Trophoblast cell (in vitro differentiated cells and primary cell): ENCODE measurements at places on chromosomes 12 and 14.

DNA sequence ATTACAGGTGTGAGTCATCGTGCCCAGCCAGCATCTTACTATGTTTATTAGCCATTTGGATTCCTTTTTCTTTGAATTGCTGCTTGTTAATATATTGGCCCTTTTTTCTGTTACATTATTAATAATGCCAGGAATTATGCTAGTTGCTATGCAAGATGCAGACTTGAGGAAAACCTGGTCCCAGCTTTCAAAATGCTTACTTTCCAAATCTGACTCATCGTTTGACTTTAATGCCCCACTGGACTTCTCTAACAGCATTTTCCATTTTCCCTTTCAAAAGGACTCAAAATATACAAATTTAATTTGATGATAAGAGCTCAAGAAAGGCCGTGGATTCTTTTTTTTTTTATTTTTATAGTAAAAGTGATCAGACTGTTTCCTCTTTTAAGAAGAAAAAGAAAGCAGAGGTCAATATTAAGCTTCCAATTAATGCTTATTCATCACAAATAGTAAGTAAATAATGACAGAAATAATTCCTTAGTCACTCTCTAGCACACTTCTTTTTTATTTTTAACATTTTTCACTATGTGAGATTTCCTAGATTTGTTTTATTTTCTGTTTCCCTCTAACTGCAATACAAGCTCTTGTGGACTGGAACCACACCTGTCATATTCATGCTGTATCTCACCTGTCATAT is 146.1 kb upstream of the FGD4 start:
- peaks cover 5% of the 10 kb centered on the region for H3K36me3 ChIP-seq
- DNase-seq: no peak
- peaks cover 13% of the 10 kb centered on the region for H3K4me1 ChIP-seq
- no peak overlapping the region for H3K27ac ChIP-seq

GRCh38 chr14:104158827-104159798 is 20.7 kb downstream of the KIF26A start:
- no peaks in the 10 kb centered on the region for H3K36me3 ChIP-seq
- DNase-seq: no peak
- no peaks in the 10 kb centered on the region for H3K27me3 ChIP-seq
- no peak overlapping the region for H3K27ac ChIP-seq
- H3K4me1 ChIP-seq: no peaks in the 10 kb centered on the region

DNA sequence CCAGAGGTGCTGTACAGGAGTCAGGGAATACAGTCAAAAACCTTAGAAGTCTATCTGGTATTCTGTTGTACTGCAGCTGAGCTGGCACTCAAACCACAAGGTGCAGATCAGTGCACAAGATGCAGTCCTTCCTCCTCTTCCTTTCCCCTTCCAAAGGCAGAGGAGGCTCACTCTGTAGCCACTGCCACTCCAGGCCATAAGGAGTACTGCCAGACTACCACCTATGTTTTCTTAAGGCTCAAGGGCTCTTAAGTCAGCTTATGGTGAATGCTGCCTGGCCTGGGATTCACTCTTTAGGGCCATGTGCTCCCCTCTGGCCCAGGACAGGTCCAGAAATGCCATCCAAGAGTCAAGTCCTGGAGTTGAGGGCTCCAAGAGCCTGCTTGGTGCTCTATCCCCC is 200.3 kb downstream of the CRADD start:
- no peaks in the 10 kb centered on the region for H3K27me3 ChIP-seq
- no peak for DNase-seq
- peaks cover 5% of the 10 kb centered on the region for H3K4me1 ChIP-seq
- no peak overlapping the region for H3K4me3 ChIP-seq
- H3K36me3 ChIP-seq: no peaks in the 10 kb centered on the region

GRCh38 chr12:96247563-96247962 is 53.4 kb downstream of the ELK3 start:
- H3K27ac ChIP-seq: no peak overlapping the region
- no peak overlapping the region for H3K4me3 ChIP-seq
- H3K36me3 ChIP-seq: peaks cover 28% of the 10 kb centered on the region
- no peaks in the 10 kb centered on the region for H3K27me3 ChIP-seq
- no peak for DNase-seq

DNA sequence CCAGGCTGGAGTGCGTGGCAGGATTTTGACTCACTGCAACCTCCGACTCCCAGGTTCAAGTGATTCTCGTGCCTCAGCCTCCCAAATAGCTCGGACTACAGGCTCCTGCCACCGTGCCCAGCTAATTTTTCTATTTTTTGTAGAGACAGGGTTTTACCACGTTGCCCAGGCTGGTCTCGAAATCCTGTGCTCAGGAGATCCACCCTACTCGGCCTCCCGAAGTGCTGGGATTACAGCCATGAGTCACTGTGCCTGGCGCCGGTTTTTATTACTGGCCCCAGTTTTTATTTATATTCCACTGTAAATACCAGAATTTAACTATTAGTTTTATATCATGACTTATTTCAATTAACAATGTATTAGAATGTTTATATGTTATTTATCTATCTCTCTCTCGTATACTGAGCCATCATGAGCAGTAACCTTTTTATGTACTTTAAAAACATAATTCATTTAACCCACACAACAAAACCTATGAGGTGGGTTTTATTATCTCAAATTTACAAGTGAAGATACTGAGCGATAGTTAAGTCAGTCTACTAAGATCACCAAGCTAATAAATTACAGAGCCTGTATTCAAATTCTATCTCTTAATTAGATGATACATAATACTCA is 47.8 kb downstream of the HECTD1 start:
- H3K27me3 ChIP-seq: no peaks in the 10 kb centered on the region
- peaks cover 30% of the 10 kb centered on the region for H3K36me3 ChIP-seq
- H3K4me3 ChIP-seq: no peak overlapping the region
- DNase-seq: no peak
- H3K4me1 ChIP-seq: no peaks in the 10 kb centered on the region

DNA sequence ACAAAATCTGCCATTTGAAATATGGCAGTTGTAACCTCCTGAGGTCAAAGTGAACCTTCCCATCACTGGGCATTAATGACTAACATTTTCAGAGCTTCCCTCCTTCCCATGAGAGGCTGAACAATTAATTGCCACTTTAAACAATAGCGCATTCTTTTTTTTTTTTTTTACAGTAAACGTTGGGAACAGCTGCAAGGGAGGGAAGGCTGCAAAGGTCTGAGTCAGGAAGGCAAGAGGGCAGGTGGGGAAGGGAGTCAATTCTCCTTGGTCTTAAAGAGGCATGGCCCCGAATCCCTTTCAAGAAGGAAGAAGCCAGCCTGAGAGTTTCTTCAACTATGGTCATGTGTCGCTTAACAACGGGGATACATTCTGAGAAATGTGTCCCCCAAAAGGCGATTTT is 41.0 kb upstream of the PLEKHG3 start:
- H3K27me3 ChIP-seq: no peaks in the 10 kb centered on the region
- H3K27ac ChIP-seq: no peak overlapping the region
- no peak for DNase-seq
- no peak overlapping the region for H3K4me3 ChIP-seq
- no peaks in the 10 kb centered on the region for H3K36me3 ChIP-seq

DNA sequence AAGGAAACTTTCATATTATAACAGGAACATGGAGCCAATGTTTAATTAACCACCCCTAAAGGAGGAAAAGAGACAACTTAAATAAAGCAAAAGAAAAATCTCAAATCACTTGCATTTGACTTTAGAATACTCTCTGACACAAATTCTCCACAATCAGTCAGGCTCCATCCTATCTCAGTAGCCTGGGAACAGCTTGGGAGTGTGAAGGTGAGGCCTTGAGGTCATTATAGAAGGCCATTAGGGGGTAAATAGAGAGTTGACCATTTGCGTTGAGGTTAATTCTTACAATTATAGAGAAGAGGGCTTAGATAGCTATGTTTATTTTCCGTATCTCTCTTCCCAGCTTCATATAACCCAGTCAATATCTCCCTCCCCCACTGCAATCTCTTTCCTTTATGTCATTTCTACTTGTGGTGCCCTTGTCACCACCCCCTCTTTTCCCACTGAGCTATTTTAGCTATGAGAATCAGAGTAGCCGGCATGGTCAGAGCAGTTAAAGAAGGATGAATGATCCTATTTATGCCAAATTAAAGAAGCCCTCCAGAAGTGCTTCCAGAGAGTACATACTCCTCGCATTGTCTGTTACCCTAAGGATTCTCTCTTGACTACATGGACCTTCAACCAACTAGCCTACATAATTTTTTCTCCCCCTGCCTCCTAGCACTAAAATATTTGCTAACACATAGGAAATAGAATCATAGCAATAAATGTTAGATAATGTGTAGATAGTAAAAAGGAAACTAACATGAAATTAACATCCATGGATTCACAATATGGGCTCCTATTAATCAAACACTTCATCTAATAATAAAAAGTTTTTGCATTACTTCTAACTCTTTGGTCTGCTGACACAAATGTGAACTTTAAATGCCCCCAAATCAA is 135.2 kb upstream of the KRR1 start:
- no peaks in the 10 kb centered on the region for H3K4me1 ChIP-seq
- no peak overlapping the region for H3K4me3 ChIP-seq
- no peak overlapping the region for H3K27ac ChIP-seq
- DNase-seq: no peak
- no peaks in the 10 kb centered on the region for H3K27me3 ChIP-seq

GRCh38 chr14:67908052-67908754 is 88.6 kb downstream of the RAD51B start:
- H3K27me3 ChIP-seq: no peaks in the 10 kb centered on the region
- no peaks in the 10 kb centered on the region for H3K36me3 ChIP-seq
- H3K4me3 ChIP-seq: no peak overlapping the region
- H3K4me1 ChIP-seq: no peaks in the 10 kb centered on the region
- no peak for DNase-seq
- H3K27ac ChIP-seq: no peak overlapping the region

- H3K4me1 ChIP-seq: peaks cover 18% of the 10 kb centered on the region
- no peaks in the 10 kb centered on the region for H3K36me3 ChIP-seq
These were observed 10.7 kb upstream of the ATP2A2 start for GRCh38 chr12:110270125-110270962.

GRCh38 chr12:108689314-108690190 is 41.8 kb downstream of the CORO1C start:
- peaks cover 20% of the 10 kb centered on the region for H3K4me1 ChIP-seq
- peak overlapping the region; percentile 63 for H3K27ac ChIP-seq
- no peak overlapping the region for H3K4me3 ChIP-seq
- peak; percentile 43 for DNase-seq
- no peaks in the 10 kb centered on the region for H3K36me3 ChIP-seq

GRCh38 chr12:65081496-65081895 is 39.6 kb downstream of the WIF1 start:
- no peak overlapping the region for H3K27ac ChIP-seq
- no peaks in the 10 kb centered on the region for H3K36me3 ChIP-seq
- no peak for DNase-seq
- no peaks in the 10 kb centered on the region for H3K27me3 ChIP-seq

DNA sequence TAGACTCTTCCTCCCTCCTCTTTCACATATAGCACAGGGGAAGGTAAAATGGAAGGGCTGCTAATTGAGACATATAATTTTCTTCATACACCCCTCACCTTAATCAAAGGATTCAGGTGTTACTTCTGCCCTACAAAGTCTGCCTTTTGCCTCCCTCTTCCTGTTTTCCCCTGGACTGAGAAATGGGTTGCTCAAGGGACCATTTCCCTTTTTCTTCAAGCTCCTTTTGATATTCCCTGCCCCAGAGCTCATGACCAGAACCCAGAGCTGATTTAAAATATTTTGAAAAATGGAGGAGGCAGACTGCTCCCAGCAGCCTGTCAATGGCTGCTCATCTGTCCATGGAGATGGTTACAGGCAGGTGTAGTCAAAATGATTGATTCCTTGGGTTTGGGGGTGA is 6.3 kb upstream of the PIP4K2C start:
- DNase-seq: no peak
- no peaks in the 10 kb centered on the region for H3K36me3 ChIP-seq

DNA sequence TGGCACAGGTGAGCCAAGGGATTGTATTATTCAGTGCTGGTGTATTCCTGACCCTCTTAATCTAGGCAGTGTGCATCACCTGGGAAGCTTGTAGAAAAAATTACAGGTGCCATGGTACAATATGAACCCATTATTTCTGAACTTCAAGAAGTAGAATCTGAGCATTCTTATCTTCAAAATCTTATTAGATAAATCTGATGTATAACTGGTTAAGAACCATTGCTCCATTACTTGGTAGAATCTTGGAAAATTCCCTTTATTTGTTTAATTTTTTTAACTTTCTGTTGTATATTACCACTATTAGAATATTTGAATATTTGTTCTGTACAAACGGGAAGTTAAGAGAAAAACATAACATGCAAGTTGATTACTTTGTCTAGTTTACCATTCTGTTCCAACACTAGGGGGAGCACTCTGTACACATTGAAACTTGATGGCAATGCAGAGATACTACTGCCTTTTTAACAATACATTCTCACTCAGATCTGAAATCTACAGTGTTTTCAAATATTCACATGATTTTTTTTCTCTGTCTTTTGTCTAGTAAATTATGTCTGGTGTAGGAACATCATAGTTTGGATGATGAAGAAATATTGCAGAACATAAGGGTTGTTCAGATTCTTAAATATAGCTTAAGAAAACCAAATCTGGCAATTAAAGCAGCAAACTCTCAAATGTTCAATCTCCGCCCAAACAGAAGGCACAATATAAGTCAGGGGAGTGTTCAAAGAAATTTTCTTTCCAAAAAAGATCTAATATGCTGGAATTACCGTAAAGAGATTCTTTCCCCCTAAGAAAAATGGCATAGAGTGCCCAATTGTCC is 196.6 kb downstream of the PCNX1 start:
- H3K27me3 ChIP-seq: no peaks in the 10 kb centered on the region
- H3K4me1 ChIP-seq: no peaks in the 10 kb centered on the region
- H3K27ac ChIP-seq: no peak overlapping the region
- H3K36me3 ChIP-seq: peaks cover 23% of the 10 kb centered on the region

- no peaks in the 10 kb centered on the region for H3K27me3 ChIP-seq
- H3K4me1 ChIP-seq: no peaks in the 10 kb centered on the region
- peaks cover 9% of the 10 kb centered on the region for H3K36me3 ChIP-seq
These were observed 23.5 kb downstream of the ATG14 start for GRCh38 chr14:55388160-55388559.

GRCh38 chr12:54010972-54011664 is 2.3 kb downstream of the HOXC8 start:
- DNase-seq: no peak
- H3K4me3 ChIP-seq: no peak overlapping the region
- no peaks in the 10 kb centered on the region for H3K4me1 ChIP-seq
- H3K27me3 ChIP-seq: peaks cover 84% of the 10 kb centered on the region
- H3K36me3 ChIP-seq: no peaks in the 10 kb centered on the region
- H3K27ac ChIP-seq: no peak overlapping the region

DNA sequence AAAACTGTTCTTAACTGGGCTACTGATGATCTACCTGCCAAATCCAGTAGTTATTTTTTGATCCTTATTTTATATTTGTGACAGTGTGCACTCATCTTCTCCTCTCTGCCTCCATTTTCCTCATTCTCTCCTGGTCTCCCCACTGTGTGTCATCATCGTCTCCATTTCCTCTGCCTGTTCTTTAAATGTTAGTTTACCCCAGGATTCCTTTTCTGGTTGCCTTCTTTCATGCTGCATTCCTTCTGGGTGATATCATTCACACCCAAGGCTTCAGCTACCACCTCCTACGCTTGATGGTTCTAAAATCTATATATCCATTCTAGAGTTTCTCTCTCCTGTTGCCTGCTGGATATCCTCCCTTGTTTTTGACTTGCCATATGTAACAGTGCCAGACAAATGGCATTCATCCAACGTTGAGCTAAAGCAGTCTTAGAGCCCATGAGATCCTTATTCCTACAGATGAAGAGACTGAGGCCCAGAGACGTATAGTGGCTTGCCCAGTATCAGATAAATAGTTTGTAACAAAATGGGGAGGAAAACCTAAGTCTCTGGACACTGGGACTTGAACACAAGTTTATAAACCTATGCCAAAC is 109.5 kb downstream of the DIP2B start:
- no peaks in the 10 kb centered on the region for H3K27me3 ChIP-seq
- no peaks in the 10 kb centered on the region for H3K36me3 ChIP-seq
- peaks cover 23% of the 10 kb centered on the region for H3K4me1 ChIP-seq
- no peak overlapping the region for H3K4me3 ChIP-seq
